NCI-H146 (cell line): ENCODE measurements at places on chromosomes 6 and 20.

DNA sequence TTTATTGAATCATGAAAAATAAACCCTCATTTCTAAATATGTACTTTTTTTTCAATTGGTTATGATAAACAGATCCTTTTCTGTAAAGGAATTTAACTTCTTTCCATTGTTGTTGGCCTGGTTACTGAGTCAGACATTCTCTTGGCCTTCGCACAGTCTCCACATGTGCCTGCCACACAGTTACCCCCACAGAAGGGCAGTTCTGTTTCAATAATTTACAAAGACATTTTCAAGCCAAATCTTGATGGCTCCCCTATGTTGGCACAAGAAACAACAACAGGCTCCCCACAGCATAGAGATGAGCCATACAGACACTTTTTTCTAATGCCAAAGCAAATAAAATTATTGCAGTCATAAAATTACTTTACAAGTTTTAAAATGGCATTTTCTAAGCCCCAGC is 55.6 kb upstream of the BEND6 start:
- DNase-seq, result no peak

DNA sequence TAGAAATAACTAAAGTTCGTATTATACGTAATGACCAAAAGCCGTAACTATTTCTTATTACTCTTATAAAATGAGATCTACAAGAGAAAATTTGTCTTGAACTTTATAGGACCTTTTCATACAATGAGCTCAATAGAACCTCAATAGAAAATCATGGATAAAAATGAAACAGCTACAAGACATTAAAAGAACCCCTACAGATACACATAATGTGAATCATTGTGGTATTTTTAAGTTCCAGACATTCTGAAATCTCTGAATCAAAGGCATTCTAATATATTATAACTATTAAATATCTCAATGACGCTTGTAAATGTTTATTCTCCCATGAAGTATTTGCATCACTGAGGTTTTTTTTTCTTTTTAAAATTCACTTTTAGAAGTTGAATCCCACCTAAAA is 22.2 kb upstream of the POU3F2 start:
- no peak for DNase-seq

GRCh38 chr6:21961226-21961625 is 335.6 kb downstream of the PRL start:
- DNase-seq, result no peak

- no peak for DNase-seq
These were observed 112.7 kb upstream of the SIM1 start for GRCh38 chr6:100577425-100577824.

DNA sequence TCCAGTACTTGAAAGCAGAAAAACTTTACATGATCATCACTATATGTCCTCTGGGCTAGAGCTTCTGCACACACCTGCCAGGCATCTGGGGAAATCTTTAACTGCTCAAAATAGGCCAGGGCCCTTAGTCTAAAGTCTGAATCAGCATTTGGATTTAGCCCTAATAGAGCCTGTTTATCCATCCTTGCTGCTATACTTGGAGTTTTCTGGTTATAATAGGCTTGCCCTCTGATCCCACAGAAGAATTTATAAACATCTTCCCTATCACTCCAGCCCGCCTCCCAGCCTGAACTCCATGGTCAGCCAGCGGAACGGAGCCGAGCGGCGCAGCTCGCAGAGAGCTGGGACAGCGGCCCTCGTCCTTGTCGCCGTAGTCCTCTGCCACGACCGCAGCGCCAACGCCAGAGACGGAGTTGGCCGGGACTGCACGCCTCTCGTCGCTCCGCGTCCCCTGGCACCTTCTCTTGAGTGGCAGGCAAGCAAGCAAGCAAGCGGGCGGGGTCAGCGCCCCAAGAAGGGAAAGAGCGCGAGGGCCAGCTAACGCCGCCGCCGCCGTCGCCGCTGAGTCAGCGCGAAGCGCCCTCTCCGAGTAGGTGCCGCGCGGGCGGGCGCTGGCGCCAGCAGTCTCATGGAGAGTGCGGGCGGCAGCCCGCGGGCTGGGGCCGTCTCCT is 25.4 kb upstream of the ASIP start:
- peak; percentile 91 for DNase-seq

DNA sequence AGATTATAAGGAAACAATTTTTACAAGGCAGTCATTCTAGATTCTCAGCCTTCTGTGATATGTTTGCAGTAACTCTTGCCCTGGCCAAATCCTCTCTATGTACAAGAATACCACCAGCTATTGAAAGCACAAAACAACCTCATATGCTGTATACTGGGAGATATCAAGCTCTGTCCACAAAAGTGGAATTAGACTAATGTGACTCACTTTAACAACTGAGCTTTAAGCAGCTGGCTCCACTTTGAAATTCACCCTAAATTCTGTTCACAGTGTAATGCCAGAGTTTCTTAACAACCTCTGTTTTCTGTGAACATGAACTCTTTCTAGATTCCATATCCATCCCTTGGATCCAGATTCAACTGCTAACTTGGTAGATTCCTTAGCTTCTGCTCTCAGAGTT is 47.6 kb downstream of the CHD6 start:
- no peak for DNase-seq

DNA sequence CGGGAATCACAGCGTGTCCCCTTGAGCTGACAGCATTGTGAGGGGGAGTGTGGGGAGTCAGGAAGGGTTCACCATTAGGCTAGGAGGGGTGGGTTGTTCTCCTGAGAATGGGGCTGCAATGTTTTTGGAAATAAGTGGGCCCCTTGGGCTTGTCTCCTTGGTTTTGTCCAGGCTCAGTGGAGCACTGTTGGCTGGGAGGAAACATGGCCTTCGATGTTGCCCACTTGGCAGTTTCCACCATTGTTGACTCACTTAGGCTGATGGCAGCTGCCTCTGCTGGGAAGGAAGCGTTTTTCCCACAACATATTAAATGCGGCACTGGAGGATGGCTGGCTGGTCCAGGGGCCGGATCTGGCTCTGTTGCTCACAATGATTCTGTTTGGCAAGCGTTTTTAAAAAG is 512.1 kb downstream of the QKI start:
- DNase-seq, result no peak

DNA sequence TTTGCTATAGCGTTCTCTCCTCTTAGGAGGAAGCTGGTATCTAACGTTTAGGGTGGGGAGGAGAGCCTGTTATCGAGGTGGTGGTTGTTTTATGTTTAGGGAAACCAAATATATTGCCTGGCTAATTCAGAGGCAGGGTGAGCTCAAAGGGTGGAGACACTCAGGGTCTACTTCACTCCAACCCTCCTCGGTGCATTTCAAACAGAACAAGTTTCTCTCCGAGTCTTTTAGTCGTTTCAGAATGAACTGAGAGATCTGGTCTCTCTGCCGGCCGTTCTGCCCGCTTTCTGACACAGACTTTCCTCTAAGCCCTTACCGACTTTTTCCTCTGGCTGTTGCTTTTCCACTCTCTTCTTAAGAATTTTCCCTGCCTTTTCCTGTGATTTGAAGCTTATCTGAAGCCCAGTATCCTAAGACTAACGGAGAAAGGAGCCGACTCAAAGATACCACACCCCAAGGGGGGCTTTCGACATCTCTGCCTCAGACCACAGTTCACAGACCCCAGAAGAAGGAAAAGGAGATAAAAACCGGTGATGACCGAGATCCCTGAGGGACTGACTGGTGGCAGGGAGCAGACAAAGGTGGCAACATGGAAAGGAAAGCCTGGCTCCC is 865 bp downstream of the STK38 start:
- peak; percentile 24 for DNase-seq

DNA sequence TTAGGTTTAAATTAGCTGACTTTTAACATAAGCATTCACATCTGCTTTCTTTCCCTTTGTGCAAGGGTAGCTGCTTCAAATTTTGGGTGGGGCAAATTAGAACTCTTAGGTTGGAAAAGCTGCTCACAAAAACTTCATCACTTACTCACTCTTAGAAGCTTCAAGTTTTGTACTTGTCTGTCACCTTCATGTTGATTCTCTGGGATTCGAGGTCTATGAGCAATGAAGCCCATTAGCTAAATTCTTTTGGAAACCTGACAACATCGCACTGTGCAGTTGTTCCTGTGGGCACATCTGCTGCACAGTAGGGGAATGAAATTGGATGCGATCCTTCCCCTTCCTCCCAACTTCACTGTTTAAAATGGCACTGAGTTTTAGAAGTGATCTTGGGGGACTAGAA is 156.1 kb downstream of the UBE3D start:
- no peak for DNase-seq

- DNase-seq, result no peak
These were observed 71.7 kb upstream of the MAP3K4 start for GRCh38 chr6:160919723-160920440.

DNA sequence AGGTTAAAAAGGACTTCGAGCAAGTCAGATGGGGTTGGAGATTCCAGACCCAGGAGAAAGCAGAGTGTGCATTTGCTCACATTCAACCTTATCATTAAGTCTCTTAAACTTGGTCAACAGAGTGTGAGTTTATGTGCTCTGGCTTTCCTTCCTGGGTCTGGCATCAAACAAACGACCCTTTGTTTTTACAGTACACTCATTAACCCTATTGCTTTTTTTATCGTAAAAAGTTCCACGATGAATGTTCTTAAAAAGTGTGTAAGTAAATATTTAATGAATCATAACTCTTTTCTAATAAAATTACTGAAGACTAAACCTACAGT is 2.5 kb downstream of the FYN start:
- no peak for DNase-seq

- no peak for DNase-seq
These were observed 705.0 kb downstream of the EPHA7 start for GRCh38 chr6:92714346-92714745.

DNA sequence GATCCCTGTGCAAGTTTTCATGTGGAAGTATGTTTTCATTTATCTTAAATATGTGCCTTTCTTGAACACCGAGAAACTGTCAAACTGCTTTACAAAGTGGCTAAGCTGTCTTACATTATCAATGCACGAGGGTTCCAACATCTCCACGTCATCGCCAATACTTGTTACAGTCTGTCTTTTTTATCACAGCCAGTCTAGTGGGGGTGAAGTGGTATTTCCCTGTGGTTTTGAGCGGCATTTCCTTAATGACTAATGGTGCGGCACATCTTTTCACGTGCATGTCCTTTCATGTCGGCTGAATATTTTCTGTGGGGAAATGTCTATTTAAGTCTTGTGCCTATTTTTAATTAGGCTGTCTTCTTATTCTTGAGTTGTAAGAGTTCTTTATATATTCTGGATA is 280.4 kb downstream of the FOXC1 start:
- DNase-seq, result no peak

DNA sequence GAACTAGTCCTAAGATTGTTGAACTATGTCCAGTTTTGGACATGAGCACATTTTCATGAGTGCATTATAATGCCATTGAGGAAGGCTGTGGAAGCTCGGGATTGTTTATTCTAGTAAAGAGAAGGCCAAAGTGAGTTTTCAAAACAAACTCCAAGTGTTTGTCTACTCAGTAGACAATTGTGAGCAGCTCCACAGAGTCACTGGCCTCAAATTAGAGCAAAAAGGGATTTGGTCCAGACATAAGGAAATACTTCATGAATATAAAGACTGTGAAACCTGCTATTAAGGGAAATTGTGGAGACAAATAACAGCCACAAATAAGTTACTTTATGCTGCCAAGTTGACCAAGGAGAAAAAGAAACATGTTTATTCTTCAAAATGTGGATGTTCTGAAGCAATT is 42.6 kb upstream of the PREP start:
- no peak for DNase-seq

DNA sequence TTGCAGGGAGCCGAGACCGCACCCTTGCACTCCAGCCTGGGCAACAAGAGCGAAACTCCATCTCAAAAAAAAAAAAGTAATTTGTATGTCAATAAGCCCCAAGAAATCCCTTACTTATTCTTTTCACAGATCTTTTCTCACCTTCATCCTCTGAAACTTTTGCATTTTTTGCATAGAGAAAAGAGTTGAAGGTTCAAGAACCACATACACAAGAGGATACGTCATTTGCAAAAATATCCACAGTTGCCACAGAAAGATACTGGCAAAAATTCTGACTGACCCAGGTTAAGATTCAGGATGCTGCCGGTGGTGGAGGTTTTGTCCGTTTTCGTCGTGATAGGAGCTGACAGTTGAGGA is 94.5 kb downstream of the ZMYND8 start:
- DNase-seq, result no peak

- no peak for DNase-seq
These were observed 2.5 kb upstream of the HLA-DRA start for GRCh38 chr6:32436995-32437836.

- no peak for DNase-seq
These were observed 27.9 kb upstream of the SIRPG start for GRCh38 chr20:1685304-1686052.

- peak; percentile 15 for DNase-seq
These were observed 261.2 kb upstream of the MARCKS start for GRCh38 chr6:113595911-113596376.

DNA sequence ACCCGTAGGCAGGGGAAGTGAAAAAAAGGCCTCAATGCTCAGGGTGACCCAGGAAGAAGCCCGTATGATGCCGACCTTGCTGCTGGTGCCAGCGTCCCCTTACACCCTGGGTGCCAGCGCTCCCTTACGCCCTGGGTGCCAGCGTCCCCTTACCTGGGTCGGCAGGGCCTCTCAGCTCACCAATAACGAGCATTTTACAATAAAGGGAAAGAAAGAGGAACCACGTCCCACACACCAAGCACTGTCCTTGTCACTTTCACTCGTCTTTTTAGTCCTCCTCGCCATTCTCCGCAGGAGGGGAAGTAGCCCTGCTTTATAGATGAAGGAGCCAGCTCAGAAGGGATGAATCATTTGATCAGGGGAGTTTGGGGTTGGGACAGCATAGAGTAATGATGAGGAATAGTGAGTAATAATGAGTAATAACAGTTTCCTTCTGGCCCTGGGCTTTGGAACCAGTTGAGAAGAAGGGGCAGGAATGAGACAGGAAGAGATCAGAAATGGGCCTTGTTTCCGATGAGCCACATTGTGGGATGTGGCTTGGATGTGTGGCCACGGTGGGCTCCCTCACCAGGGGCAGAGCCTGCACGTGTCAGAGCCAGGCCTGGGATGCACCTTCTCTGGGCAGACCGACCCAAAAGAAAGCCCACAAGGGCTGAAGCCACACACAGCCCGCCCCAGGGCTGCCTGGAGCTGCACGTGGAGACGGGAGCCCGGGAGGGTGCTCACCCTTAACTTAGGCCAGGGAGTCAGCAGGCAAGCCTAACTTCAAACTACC is 75.7 kb downstream of the SYNJ2 start:
- DNase-seq, result no peak

- no peak for DNase-seq
These were observed 147.4 kb downstream of the HDGFL1 start for GRCh38 chr6:22716721-22717120.
